Tracheal epithelial cell (primary cell): ENCODE measurements at places on chromosomes 11 and 22. TPM values are rescaled to one million over a fixed set of nuclear protein-coding genes. Genes with fewer than 3 reads are reported as not detected.

The C11orf91 gene
- total RNA-seq = not detected in 2 replicates

The TRIM64 gene
- total RNA-seq = not detected in 2 replicates

The GUCY1A2 gene
- under 0.01 TPM in 1 of 2 replicates, not detected in the other for total RNA-seq

The KLHL35 gene
- total RNA-seq = 2.4 TPM in 1 of 2 replicates, not detected in the other

The ABCC8 gene
- not detected in 2 replicates for total RNA-seq

The NELL1 gene
- 0.48 TPM in 1 of 2 replicates, not detected in the other for total RNA-seq

The RRP7A gene
- 36.4 and 52.1 TPM in 2 replicates for total RNA-seq

The DEFB131B gene
- not detected in 2 replicates for total RNA-seq

The GPHA2 gene
- total RNA-seq = not detected in 2 replicates

The HTR3B gene
- total RNA-seq = not detected in 2 replicates

The HORMAD2 gene
- not detected in 2 replicates for total RNA-seq

The RTN4R gene
- total RNA-seq = 4.9 and 6.5 TPM in 2 replicates

The GGT1 gene
- 5.3 and 21.4 TPM in 2 replicates for total RNA-seq

The FAT3 gene
- 0.21 and 1.9 TPM in 2 replicates for total RNA-seq

The FOLR1 gene
- total RNA-seq = 2.1 and 5.3 TPM in 2 replicates

The DMC1 gene
- total RNA-seq = 1.3 and 2.2 TPM in 2 replicates

The DEPDC7 gene
- 1.4 and 1.7 TPM in 2 replicates for total RNA-seq

The RASL10A gene
- under 0.01 TPM in 1 of 2 replicates, not detected in the other for total RNA-seq
